ENCODE measurements at places on chromosomes 11 and 22.

DNA sequence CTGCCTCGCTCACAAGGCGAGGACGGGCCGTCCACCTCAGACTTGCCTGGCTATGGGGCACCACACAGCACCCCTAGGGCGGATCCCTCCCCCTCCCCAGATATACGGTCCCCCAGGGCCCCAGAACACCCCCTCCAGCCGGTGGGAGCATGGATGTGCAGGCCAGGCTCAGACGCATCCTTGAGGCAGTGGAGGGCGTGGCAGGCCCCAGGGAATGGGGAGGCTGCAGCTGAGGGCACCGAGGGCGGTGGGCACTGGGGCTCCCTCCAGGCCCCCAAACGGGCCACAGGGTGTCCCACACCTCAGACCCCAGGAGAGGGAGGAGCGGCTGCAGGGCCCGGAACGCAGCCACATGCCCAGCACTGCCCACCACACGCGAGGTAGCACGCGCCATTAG, 12.1 kb downstream of the TTLL8 start:
- no peak for DNase-seq
- peaks cover 11% of the 10 kb centered on the region for H3K4me1 ChIP-seq
- H3K36me3 ChIP-seq = no peaks in the 10 kb centered on the region
- H3K27ac ChIP-seq = no peak overlapping the region
- peaks cover 18% of the 10 kb centered on the region for H3K27me3 ChIP-seq

DNA sequence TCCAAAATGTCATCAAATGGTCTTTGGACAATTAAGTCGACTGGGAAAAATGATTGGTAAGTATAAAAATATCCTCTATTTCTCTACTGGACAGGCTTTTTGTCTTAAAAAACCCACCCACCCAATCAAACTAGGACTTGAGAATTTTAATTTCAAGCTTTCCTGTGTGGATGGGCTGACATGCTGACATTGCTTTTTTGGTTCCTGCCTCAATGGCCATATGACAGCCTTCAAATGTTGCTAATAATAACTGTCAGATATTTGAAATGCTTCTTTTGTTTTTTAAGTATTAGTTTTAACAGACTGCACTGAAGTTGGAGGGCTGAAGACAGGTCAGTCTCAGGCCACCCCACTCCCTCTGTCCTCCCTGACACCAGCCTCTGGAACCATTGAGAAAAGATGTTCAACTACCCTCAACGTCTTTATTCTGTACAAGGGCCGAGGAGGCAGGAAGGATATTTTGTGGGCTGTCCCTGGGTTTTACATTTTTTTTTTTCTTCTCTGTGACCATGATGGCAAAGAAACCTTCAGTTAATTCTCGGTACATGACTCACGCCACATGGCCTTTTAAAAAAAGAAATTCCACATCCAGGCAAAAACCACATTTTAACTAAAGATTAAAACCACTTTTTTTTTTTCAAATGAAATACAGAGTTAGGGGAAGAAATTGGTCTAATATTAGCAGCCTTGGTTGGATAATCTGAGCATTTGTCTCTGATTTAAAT, 130.4 kb downstream of the SLC1A2 start:
- peaks cover 62% of the 10 kb centered on the region for H3K4me1 ChIP-seq
- H3K27ac ChIP-seq = peak overlapping the region; percentile 91
- H3K36me3 ChIP-seq = no peaks in the 10 kb centered on the region
- DNase-seq = peak; percentile 69

DNA sequence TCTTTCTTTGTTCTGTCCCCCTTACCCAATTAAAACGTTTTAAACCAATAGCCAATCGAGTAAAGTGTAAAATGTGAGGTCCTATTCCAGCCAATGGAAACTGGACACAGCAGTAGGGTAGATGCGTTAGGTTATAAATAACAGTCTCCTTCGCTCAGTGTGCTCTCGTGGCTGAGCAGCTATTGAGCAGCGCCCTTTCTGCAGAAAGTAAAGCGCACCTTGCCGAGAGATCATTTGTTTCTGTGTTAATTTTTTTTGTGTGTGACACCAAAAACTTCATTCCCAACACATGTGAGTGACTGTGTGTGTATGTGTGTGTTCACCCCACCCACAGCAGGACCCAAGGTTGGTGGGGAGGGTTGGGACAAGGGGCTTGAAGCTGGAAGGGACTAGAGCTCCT, 7.2 kb upstream of the TTLL1 start:
- H3K4me1 ChIP-seq = no peaks in the 10 kb centered on the region
- DNase-seq = no peak
- peaks cover 7% of the 10 kb centered on the region for H3K36me3 ChIP-seq
- no peaks in the 10 kb centered on the region for H3K27me3 ChIP-seq
- H3K27ac ChIP-seq = no peak overlapping the region

- no peaks in the 10 kb centered on the region for H3K36me3 ChIP-seq
- no peak overlapping the region for H3K27ac ChIP-seq
- no peak overlapping the region for H3K4me3 ChIP-seq
- no peaks in the 10 kb centered on the region for H3K4me1 ChIP-seq
- no peak for DNase-seq
Measured at GRCh38 chr11:44597358-44598012, 32.0 kb downstream of the CD82 start.

DNA sequence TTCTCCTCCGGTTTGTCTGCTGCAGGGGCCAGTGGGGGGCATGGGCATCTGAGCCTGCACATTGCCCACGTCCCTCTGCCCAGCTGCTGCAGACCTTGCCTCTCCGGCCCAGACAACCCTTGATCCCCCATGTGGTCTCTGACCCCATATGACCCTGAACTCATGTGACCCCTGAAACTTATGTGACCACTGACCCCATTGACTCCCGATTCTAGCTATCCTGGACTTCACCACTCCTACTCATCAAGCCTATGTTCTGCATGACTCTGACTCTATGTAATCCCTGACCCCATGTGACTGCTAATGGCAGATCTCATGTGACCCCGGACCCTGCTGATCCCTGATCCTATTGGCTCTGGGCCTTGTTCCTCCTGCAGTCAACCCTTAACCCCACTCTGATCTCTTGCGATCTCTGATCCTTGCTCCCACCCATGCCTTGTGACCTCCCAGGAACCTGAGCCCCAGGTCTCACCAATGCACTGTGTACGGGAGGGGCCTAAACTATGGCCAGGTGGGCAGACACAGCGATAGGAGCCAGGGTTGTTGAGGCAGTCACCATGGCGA, 5.7 kb downstream of the LTBP3 start:
- H3K36me3 ChIP-seq = no peaks in the 10 kb centered on the region
- no peak overlapping the region for H3K4me3 ChIP-seq
- no peaks in the 10 kb centered on the region for H3K27me3 ChIP-seq

GRCh38 chr22:46846150-46846831, 83.8 kb downstream of the TBC1D22A start:
- DNase-seq = no peak
- peaks cover 25% of the 10 kb centered on the region for H3K4me1 ChIP-seq
- H3K4me3 ChIP-seq = no peak overlapping the region
- H3K36me3 ChIP-seq = peaks cover 10% of the 10 kb centered on the region
